ENCODE measurements at places on chromosomes 6 and 20. TPM values are rescaled to one million over a fixed set of nuclear protein-coding genes. Genes with fewer than 3 reads are reported as not detected.

Gene TNFRSF6B
- not detected for total RNA-seq

Gene ADNP
- 94.8 TPM for total RNA-seq

Gene TEAD3
- 0.17 TPM for total RNA-seq

Gene FNDC1
- total RNA-seq: not detected

Gene ULBP1
- total RNA-seq: 0.12 TPM

Gene MATN4
- not detected for total RNA-seq

Gene MEP1A
- not detected for total RNA-seq

Gene VNN1
- not detected for total RNA-seq

Gene BLCAP
- total RNA-seq: 188 TPM

Gene MCM8
- 13.7 TPM for total RNA-seq

Gene PRKN
- total RNA-seq: 6.2 TPM

Gene TSPO2
- total RNA-seq: not detected

Gene HSF2
- total RNA-seq: 10.6 TPM

Gene PRSS16
- 2.0 TPM for total RNA-seq
